Cardiac muscle cell (in vitro differentiated cells and primary cell): ENCODE measurements at places on chromosomes 4 and X.

DNA sequence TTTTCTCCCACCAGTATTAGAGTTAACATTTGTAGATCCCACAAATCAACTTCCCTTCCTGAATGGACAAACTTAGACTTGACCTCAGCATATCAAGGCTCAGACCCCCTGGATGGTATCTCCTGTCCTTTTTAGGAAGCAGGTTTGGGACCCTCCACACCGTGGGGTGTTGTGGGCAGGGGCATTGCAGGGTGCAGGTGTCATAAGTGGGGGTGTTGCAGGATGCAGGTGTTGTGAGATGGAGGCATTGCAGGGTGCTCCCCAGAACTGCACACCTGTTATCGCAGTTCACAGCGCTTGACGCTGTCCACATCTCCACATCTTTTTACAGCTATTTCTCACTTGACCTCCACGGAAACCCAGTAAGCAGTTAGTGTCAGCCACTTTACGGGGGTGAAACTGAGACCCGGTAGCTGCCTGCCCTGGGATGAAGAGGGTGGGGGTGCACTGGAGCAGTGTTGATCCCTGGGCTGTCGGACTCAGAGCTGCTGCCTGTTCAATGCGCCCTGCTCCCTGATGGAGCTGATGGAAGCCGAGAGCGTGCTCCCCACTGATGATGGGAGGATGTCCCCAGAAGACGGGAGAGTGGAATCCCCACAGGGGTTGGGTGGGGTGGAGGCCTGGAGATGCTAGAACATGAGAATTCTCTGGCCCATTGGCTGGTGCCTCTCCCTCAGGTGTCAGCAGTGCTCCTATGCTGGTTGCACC is 25.3 kb downstream of the SH3TC1 start:
- no peak for DNase-seq

- DNase-seq: no peak
These were observed 117.9 kb upstream of the HS3ST1 start for GRCh38 chr4:11546391-11547175.

DNA sequence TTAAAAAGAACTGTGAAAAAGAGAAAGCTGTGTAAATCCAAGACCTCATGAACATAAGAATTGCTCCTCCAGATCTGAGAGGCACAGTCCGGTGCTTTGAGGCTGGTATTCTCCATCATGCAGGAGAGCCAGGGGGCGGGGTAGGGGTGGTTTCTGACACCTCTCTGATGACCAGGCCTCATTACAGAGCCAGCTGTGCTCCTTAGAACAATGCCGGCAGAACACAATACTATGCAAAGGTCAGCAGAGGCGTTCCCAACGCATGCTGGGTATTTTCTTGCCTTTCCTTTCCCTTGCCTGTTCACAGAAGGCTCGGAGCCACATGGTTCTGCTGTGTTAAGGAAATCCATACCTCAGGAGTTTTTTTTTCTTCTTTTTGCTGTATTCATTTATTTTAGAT is 91.2 kb upstream of the SOD3 start:
- DNase-seq: no peak

- no peak for DNase-seq
These were observed 1718.8 kb upstream of the PCDH10 start for GRCh38 chr4:131430302-131430701.

DNA sequence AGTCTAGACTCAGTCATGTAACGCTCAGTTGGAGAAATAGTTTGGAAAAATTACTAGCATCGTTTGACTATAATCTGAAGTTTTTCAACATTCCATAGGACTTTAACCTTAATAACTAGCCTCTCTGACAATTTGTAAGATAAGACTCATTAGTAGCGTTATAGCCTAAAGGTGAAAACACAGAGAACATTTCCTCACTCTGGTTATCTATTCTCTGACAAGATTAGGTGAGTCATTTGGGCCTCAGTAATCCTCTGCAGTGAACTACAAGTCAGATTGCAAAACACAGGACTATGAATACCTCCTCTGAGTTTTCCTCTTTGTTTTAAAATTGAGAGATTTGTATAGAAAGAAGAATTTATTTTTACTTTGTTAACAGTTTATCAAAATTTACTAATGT is 31.8 kb upstream of the PDLIM5 start:
- no peak for DNase-seq

DNA sequence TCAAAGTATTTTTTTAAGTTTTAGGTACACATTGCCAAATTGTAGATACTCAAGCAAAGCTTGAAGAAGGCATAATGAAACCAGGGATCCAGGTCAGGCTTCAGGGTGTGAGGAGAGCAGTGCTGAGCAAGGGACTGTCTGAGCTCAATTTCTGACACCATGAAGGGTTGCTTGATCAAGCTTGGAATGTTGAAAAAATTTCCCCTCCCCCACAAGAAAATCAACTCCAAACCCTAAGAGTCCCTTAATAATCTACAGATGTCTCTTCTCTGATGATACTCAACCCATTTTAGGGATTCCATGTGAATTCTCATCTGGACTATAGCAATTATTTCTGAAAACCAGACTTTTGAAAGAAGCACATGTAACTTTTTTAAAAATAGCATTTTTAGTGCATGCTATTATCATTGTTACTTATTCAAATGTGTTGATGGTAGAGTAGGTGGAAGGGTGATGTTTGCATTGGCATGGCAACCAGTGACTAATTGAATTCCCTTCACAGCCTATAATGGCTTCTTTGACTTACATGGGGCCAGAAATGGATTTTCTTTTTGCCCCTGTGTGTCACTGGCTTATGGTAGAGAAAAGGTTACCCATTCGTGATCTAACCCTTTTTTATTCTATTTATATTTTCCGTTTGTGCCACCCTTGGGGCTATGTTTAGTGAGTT is 252.0 kb downstream of the FBXW7 start:
- DNase-seq: no peak

DNA sequence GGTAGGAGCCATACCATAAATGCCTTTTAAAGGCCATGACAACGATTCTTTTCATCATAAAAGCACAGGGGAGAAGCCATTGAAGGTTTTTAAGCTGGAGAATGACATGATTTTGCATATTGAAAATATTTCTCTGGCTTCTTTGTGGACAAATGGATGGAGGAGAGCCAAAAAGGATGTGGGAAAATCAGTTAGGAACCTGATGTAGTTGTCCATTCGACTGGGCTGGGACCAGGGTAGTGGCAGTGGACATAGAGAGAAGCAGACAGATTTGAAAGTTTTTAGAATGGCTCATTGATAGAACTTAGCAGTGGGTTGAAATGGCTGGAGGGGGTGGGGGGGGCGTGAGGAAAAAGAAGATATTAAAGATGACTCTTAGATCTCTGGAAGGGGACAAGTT is 19.7 kb upstream of the MSN start:
- no peak for DNase-seq

- DNase-seq: no peak
These were observed 46.8 kb downstream of the FIP1L1 start for GRCh38 chr4:53424280-53424679.

GRCh38 chr4:40197879-40198689 is 1.3 kb downstream of the RHOH start:
- no peak for DNase-seq

- DNase-seq: peak; percentile 52
These were observed 2.9 kb downstream of the DOK7 start for GRCh38 chr4:3465698-3466671.

GRCh38 chrX:69238114-69238886 is 73.0 kb upstream of the PJA1 start:
- DNase-seq: no peak

DNA sequence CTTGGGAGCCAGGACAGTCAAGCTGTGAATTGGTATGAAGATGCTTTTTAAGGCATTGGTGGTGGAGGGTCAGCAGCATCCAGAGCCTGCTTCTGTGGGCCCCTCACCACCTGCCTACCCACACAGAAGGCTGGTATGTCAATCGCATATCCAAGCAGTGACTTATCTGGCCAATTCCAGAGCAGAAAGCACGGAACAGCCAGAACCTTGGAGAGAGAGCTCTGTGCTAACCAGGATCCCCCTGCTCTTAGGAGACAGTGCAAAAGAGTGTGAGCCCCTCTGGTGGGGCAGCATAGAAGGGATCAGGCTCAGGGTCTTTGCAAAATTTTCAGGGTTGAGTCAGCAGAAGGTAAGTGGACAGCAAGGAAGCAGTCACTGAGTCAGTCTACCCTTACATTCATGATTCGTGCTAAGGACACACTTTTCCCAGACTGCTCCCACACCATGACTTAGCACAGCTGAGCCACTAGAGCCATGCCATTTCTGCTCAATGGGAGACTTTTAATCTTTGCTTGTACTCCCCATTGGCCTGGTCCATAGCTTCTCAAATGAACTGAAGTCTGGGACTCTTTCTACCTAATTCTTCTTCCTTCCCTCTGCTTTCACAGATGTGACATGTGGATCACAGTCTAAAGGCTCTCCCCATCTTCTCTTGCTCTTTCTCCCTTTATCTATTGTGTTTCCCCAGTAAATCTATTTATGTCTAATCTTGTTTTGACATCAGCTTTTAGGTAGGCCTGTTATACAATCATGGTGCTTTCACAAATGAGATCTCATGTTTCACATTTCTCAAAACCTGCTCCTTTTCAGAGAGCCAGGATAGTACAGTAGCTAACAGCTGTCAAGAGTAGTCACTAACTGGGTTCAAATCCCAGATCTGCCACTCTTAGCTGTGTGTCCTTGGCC is 20.0 kb downstream of the MORF4L2 start:
- no peak for DNase-seq
